Aorta (tissue), 5 donors: ENCODE measurements at places on chromosomes 12 and 14. TPM values are rescaled to one million over a fixed set of nuclear protein-coding genes. Genes with fewer than 3 reads are reported as not detected.

DNA sequence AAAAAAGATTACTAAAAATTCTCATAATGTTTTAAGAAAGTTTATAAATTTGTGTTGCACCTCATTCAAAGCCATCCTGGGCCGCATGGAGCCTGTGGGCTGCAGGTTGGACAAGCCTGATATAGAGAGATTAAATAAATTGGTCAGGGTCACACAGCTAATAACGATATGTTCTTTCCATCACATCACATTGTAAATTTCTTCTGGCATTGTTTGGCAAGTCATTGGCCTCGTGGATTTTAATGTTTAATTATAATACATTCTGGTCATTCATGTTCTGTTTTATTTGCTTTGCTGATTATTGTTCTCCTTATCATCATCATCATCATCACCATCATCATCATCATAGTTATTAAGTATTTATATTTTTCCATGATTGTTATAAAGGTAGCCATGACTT, 157.3 kb downstream of the DIO2 start:
- no peak for DNase-seq

- no peak for DNase-seq
Measured at GRCh38 chr14:76262641-76263040, 110.9 kb downstream of the GPATCH2L start.

RBP5 gene
- 13.4 TPM for total RNA-seq

IFI27 gene
- total RNA-seq: 222 TPM

RND1 gene
- 3.7 TPM for total RNA-seq

DNA sequence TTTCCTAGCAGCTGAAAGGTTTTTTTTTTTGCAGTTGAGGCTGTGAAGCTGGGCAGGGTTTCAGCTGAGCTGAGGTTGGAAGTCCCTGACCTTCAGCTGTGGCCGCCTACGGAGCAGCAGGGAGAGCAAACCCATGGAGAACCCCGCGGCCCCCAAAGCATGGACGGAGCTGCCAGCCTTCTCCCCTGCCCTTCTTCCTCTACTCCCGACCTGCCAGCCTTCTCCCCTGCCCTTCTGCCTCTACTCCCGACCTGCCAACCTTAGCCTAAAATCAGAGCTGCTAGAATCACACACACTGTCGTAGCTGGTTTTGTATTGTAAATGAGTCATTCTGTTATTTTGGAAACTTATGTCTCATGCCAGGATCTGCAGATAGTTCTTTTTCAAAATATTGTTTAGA, 74.6 kb downstream of the PPP2R5C start:
- DNase-seq: no peak

KRT73 gene
- total RNA-seq: not detected

MIP gene
- total RNA-seq: not detected

GRCh38 chr12:77152623-77153193, 87.3 kb upstream of the E2F7 start:
- DNase-seq: no peak

- DNase-seq: no peak
Measured at GRCh38 chr14:33561488-33562175, 389.2 kb downstream of the EGLN3 start.

DNA sequence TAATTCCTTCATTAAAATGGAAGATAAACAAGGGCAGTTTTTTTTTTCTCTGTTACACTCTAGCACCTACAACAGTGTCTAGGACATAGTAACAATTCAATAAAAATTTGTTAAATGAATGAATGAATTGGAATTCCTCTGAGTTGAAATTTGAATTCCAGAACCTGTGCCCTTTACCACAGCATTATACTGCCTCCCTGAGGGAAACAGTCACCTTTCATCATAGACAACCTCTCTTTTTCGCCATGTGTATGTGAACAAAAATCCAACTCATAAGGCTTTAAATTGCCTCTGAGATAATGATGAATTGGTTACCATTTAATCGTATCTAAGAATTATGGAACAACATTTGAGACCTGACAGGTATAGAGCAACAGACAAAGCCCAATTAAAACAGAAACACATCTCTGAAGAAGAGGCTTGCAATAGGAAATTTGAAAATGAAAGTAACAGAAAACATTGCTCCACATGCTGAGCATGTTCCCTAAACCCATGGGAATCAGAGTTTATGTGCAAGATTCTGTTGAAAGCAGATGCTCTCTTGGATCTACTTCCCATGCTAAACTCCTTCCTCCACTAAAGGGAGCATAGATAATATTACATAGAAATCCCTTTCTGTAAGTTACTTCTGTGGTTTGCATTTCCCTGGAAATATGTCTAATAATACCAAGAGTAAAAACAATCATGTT, 657.8 kb downstream of the GALC start:
- DNase-seq: no peak

DNA sequence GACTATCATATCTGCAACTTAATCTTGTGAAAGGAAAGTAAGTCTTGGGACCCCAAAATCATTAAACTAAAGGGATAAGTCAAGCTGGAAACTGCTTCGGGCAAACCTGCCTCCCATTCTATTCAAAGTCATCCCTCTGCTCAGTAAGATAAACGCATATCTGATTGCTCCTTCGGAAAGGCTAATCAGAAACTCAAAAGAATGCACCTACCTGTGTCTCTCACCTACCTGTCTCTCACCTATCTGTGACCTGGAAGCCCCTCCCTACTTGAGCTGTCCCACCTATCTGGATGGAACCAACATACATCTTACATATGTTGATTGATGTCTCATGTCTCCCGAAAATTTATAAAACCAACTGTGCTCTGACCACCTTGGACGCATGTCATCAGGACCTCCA, 19.9 kb downstream of the SEC23A start:
- no peak for DNase-seq
